ENCODE measurements at places on chromosomes 16 and 17.

DNA sequence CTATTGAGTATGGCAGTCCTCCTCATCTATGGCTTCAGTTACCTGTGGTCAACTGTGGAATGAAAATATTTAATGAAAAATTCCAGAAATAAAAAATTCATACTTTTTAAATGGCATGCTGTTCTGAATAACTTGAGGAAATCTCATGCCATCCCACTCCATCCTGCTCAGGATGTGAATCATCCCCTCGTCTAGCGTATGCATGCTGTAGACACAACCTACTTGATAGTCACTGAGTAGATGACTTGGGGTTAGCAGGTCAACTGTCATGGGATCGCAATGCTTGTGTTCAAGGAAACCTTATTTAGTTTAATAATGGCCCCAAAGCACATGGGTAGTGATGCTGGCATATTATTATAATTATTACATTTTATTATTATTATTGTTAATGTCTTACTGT, 4.8 kb upstream of the VAC14 start:
- DNase-seq = no peak

DNA sequence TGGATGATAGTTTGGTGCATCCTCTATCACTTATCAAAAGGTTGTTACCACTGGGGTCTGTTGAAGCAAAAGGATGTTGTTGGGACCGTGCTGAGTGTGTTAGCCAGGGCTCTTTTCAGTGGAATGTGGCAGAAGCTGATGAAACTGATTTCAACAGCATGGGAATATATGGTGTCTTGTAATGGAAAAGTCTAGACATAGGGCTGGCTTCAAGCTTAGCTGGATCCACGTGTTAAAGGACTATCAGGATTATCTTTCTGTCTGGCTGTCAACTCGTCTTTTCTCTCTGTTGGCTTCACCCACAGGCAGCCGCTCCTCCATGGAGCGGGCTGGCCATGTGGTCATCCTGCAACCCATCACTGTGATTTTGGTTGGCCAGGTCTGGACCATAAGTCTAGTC, 8.7 kb downstream of the SNX29 start:
- DNase-seq = no peak

DNA sequence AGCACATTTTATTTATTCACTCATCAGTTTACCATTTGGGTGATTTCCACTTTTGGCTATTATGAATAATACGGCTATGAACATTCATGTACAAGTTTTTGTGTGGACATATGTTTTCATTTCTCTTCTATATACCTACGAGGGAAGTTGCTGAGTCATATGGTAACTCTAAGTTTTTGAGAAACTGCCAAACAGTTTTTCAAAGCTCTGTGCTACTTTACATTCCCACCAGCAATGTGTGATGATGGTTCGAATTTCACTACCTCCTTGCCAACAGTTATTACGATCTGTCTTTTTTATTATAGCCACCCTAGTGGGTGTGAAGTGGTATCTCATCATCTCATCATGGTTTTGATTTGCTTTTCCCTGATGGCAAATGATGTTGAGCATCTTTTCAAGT, 63.7 kb upstream of the MRTFB start:
- DNase-seq = no peak

GRCh38 chr17:79948406-79948944, 87.2 kb downstream of the TBC1D16 start:
- DNase-seq = no peak

DNA sequence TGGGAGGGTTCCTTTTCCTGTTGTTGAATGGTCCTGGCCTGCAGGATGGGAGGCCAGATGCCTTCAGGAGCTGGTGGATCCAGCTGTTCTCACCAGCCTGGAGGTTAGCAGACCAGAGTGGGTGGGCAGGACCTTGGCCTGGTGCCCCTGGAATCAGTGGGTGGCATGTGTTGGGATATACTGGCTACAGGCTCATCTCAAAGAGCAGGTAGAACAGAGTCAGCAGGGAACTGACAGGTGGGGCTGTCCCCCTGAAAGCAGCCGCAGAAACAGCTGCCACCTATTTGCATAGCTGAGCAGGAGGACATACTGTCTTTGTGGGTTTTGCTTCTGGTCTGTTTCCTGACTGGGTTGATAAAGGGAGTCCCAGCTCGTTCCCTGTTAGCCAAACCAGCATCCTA, 144.1 kb downstream of the RAB11FIP4 start:
- no peak for DNase-seq

- DNase-seq = no peak
These were observed 6.5 kb downstream of the CD300A start for GRCh38 chr17:74472890-74473289.

DNA sequence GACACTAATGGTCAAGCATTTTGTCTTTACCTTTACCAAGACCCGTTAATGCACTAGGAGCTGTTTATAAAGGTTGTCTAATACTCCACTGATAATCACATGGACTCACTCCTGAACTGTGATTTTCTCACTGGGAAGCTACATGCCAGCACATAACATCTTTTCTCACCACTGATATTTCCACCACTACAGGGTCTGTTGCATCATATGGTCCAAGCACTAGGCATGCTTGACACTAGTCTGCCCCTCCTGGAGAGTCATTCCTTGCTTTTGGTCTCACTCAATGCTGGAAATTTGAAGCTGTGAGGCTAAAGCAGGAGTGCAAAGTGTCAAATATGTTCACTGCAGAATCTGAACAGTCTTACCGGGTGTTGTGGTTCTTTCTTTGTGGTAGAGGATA, 1576.8 kb downstream of the CDH8 start:
- DNase-seq = no peak

- no peak for DNase-seq
These were observed 835.1 kb downstream of the KCNJ2 start for GRCh38 chr17:71004413-71004812.

DNA sequence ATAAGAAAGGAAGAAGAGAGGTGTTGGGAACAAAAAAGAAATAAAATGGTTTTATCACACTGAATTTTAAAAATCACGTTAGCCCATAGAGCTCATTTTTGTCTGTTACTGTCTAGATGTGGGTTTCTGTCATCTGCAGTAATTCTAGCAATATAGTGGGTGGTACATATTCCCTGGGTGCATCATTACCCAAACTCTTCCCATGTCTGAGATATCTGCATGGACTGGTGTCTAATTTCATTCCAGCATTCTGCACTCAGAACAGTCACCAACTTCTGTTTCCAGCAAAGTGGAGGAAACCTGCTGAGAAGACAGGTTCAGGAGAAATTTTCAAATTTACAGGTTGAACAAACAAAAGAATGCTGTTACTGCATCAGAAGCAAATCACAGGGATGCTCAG, 263.8 kb downstream of the CDH11 start:
- DNase-seq = no peak

- DNase-seq = peak; percentile 40
These were observed 1.5 kb downstream of the ATXN7L3 start for GRCh38 chr17:44197980-44198720.

DNA sequence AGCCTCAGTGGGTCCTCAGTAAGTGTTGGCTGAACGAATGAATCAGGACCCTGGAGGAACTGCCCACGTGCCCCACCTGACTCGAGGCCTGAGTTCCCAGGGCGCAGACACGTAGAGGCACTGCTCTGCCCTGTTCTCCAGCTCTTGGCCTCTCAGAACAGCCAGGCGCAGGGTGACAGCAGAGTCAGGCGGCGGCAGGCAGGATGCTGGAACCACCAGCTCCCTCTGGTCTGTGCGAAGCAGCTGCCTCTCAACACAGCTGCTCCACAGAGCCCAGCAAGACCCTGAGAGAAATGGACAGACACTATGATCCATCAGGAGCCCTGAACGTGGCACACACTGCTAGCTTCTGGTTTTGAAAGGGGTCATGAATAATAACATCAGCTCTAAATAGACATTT, 53.1 kb upstream of the BCO1 start:
- no peak for DNase-seq

DNA sequence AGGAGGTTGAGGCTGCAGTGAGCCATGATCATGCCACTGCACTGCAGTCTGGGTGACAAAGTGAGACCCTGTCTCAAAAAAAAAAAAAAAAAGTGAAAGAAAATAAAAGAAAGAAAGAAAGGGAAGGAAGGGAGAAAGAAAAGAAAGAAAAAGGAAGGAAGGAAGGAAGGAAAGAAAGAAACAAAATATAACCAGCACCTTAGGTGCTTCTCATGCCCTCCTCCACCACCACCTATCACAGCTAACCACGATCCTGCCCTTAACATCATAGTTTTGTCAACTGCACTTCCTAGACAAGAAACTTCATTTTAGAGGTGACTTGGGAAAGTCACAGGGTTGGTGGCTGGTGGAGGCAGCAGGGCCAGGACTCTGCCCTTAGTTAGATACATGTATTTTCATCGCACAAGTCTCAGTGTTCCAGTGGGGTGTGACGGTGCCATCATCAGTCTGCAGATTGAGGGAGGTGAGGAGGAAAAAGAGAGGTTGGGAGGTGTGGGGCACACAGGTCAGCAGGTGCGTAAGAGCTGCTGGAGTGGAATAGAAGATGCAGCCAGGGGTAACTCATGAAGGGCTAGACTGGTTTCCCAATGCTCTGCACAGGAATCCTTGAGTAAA, 10.0 kb downstream of the SUPT4H1 start:
- DNase-seq = no peak

- DNase-seq = no peak
These were observed 11.4 kb upstream of the ITGAM start for GRCh38 chr16:31248344-31248743.

DNA sequence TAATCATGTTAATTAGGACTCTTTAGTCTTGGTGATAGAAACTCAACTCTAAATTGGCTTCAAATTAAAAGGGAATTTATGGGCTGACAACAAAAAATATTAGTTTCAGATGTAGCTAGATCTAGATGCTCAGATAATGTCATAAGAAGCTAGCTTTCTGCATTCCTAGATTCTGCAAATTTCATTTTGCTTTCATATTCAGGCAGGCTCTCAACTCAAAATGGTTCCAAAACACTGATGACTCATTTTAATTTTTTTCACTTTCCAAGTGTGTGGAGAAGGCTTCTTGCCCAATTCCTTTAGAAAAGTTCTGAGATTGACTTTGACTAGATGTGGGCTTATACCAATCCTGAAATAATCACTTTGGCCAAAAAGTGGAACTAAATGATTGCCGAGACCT, 236.7 kb upstream of the GOT2 start:
- no peak for DNase-seq

DNA sequence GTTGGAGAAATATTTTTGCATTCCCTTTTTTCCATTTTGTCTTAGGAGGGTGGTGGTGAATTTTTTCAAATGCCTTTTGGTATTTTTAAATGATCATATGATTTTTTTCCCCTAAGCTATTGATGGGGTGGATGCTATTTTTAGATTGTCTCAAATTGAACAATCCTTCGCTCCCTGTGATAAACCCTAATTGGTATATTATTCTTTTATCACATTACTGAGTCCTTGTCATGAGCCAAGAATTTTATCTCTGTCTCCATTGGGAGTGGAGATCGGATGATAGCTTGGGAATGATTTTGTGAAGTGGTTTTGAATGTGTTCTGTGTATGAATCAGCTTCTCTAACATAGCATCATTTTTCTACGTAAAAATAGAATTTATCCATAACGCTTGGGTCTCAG, 15.4 kb downstream of the NECAB2 start:
- no peak for DNase-seq

- no peak for DNase-seq
These were observed 30.5 kb downstream of the BAIAP2 start for GRCh38 chr17:81065500-81065899.

- DNase-seq = no peak
These were observed 2.9 kb downstream of the TMEM235 start for GRCh38 chr17:78234261-78234865.

GRCh38 chr16:21277927-21278706, at the start of gene CRYM:
CRYM (minus strand) TSS chr16:21278290; CDS start chr16:21278251, 39 bp downstream.
- peak; percentile 49 for DNase-seq

GRCh38 chr16:81706327-81707295, 72.5 kb upstream of the PLCG2 start:
- DNase-seq = no peak

DNA sequence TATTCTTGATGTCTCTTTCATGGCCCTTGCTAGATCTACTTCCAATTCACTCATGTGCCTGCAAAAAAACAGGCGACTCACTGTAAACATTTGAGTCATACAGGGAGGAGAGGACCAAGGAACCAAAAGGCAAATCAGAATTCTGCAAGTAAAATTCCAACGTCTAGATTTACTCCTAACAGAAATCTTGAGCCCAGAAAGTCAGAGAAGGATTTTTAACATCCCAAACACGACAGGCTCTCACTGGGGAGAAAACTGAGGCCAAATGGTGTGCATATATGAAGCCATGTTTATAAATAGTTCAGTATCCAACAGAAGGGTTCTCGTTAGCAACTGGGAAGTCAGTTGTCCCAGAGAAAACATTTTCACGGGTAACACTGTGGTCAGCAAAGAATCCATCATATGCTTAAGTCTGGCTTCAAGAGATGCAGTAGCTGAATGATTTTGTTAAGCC, 40.1 kb downstream of the LITAF start:
- DNase-seq = no peak

- no peak for DNase-seq
These were observed 644.1 kb downstream of the KCNJ2 start for GRCh38 chr17:70813355-70813930.

- no peak for DNase-seq
These were observed 11.9 kb upstream of the DNASE1 start for GRCh38 chr16:3642397-3643094.

DNA sequence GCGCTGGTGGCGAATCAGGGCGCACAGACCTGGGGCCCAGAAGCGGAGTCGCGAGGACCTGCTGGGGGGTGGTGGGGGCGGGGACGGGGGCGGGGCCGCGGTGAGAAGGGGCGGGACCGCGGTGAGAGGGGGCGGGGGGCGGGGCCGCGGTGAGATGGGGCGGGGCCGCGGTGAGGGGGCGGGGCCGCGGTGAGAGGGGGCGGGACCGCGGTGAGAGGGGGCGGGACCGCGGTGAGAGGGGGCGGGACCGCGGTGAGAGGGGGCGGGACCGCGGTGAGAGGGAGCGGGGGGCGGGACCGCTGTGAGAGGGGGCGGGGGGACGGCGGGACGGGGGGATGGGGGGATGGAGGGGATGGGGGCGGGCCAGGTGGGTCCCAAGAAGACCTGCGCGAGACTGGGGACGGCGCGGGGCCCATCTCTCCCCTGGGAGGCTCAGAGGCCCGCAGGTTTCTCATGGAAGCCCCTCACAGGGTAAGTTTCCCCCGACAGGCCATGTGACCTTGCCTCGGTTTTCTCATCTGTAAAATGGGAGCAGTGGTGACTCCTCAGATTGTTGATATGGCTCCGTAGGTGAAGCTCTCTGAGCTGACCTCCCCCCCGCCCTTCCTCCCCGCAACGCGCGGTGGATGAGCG, 28.6 kb upstream of the DBNDD1 start:
- DNase-seq = no peak

- no peak for DNase-seq
These were observed 1.4 kb downstream of the CBLN1 start for GRCh38 chr16:49280105-49280741.

GRCh38 chr16:228852-229730, at the start of gene LUC7L:
LUC7L (minus strand) TSS chr16:229449; CDS start chr16:229339, 110 bp downstream.
- DNase-seq = peak; percentile 82

- DNase-seq = peak; percentile 64
These were observed 206.2 kb downstream of the PRKCB start for GRCh38 chr16:24041834-24042631.

GRCh38 chr17:32625971-32626370, 139.2 kb downstream of the CDK5R1 start:
- no peak for DNase-seq

Measured in stimulated activated CD4-positive, alpha-beta T cell treated with anti-CD3 and anti-CD28 coated beads, Interleukin-4, amount 100 ng/mL, for 4 hours (primary cell).